Astrocyte (in vitro differentiated cells and primary cell): ENCODE measurements at places on chromosomes 2 and 18. TPM values are rescaled to one million over a fixed set of nuclear protein-coding genes. Genes with fewer than 3 reads are reported as not detected.

LTBP1 gene
- total RNA-seq: 29.7 and 30.1 TPM in 2 replicates

ANTXR1 gene
- total RNA-seq: 67.8 and 71.7 TPM in 2 replicates

MSTN gene
- total RNA-seq: not detected in 2 replicates

SERPINB7 gene
- total RNA-seq: 11.3 and 18.0 TPM in 2 replicates

SCTR gene
- total RNA-seq: not detected in 2 replicates

TEKT4 gene
- not detected in 2 replicates for total RNA-seq

RNF152 gene
- total RNA-seq: 68.7 and 73.9 TPM in 2 replicates

TLX2 gene
- not detected in 2 replicates for total RNA-seq

TCF23 gene
- not detected in 2 replicates for total RNA-seq

CHST9 gene
- total RNA-seq: 0.96 and 1.3 TPM in 2 replicates

C2orf78 gene
- total RNA-seq: not detected in 2 replicates

FBXO36 gene
- 1.9 and 2.8 TPM in 2 replicates for total RNA-seq

CCDC88A gene
- total RNA-seq: 66.7 and 74.6 TPM in 2 replicates

ASPRV1 gene
- total RNA-seq: 0.23 and 0.26 TPM in 2 replicates

TUBB8B gene
- total RNA-seq: not detected in 2 replicates

CABYR gene
- total RNA-seq: 7.0 and 7.8 TPM in 2 replicates

MOGAT1 gene
- total RNA-seq: not detected in 2 replicates

ANO7 gene
- 5.8 and 7.1 TPM in 2 replicates for total RNA-seq

GATA6 gene
- 9.4 and 10.9 TPM in 2 replicates for total RNA-seq

UGT1A5 gene
- not detected in 2 replicates for total RNA-seq

ANKAR gene
- total RNA-seq: 3.1 and 3.6 TPM in 2 replicates

RGPD3 gene
- total RNA-seq: 0.10 and 0.16 TPM in 2 replicates

COBLL1 gene
- 17.6 and 18.6 TPM in 2 replicates for total RNA-seq

CXCR4 gene
- 2.8 and 4.1 TPM in 2 replicates for total RNA-seq

IL36RN gene
- 0.14 TPM in 1 of 2 replicates, not detected in the other for total RNA-seq

HOXD10 gene
- not detected in 2 replicates for total RNA-seq
